HL-60 (cell line): ENCODE measurements at places on chromosomes 1 and 21.

DNA sequence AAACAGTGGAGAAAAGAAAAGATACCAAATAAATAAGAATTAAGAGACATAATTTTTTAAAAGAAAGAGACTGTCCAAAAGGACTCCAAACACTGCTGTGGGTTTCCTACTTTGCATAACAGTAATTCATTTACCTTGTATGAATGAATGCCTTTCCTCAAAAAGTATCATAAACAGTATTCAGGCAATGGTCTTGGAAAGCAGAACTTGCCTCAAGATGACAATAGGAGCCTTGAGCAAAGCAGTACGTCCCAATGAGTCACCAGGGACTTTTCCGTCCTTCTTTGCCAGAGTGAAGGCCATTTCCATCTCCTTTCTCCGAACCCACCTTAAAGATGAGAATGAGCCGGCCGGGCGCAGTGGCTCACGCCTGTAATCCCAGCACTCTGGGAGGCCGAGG is 186.4 kb downstream of the ZBTB18 start:
- no peak for DNase-seq

DNA sequence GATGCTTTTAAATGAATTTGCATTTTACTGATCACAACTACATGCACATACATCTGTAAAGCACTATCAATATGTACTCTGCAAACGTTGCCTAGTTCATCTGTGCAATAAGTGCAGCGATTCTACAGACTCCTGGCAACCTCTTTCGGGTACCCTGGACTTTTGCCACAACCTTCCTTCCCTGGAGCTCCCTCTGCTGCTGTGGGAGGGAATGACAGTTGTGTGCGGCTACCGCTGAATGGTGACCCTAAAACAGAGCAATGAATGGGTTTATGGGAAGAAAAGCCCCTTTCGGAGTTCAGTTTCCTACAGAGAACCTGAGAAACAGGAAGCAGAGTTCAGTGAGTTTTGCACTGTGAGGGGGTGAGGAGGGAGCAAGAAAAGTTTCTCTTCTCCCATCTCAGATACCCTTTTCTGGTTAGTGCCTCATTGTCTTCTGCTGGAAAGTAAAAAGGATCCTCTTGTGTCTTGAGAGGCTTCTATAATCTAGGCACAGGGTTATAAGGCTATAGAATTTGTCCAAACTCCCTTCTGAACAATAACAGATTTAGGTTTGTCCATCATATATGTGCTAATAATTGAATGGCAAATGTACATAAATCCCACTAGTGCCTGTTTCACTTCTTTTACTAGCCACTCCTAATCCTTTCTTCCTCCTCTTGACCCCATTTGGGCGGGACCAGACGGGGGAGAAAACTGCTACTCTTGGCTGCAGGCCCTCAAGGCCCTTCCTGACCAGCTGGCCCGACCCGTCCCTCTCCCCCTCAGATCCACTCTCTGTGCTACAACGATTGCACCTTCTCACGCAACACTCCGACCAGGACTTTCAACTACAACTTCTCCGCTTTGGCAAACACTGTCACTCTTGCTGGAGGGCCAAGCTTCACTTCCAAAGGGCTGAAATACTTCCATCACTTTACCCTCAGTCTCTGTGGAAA is 19.8 kb upstream of the SARS1 start:
- peak; percentile 68 for DNase-seq

DNA sequence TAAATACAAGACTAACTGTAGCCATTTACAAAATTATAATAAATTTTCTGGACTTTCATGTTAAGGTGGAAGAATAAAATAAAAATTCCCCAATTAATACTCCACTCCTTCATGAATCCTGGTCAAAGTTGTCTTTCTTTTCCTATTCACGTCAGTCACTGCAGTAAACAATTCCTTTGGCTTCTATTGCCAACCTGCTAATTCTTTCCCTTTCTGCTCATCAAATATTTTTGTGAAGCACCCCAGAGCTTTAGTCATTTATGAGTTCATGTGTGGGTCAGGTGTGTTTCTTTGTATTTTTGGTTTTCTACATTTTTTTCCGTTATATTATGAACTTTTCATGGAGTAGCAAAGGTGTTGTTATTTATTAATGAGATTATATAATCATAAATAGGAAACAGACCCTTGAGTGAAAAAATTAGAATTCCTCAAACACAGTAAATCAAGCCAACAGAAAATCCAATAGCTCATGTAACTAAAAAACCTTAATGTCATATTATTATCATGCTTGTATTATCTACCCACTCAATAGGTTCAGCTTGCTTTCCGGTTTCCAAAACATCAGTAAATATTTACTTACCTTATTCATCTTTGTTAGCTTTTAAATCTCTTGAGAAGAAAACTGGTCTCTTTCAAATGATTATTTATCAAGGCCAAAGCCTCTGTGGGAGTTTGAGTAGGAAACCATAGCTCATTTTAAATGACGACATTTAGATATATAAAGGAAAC is 29.6 kb upstream of the PLA2G4A start:
- DNase-seq: no peak

GRCh38 chr1:240496941-240497340 is 115.0 kb downstream of the GREM2 start:
- DNase-seq: no peak

DNA sequence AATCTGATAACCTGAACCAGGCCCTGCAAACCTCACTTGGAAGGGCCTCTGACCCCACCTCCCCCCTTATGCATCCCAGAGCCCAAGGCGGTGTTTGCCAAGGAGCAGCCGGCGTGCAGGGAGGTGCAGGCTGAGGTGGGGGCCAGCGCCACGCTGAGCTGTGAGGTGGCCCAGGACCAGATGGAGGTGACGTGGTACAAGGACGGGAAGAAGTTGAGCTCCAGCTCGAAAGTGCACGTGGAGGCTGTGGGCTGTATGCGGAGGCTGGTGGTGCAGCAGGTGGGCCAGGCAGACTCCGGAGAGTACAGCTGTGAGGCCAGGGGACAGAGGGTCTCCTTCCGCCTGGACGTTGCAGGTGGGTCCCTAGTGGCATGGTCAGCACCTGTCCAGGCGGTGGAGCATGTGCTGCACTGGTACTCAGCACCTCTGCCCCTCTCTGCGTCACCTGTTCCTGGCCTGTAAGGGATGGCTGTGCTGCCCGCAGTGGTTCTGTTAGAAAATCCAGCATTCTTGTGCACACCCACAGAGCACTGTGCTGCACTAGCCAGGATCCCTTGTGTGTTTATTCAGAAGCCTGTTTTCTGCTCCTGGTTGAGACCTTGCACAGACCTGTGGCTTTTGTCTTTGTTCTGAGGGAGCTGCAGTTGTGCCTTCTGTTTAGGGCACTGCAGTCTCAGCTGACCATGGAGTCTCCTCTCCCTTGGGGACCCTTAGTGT is 11.6 kb downstream of the OBSCN start:
- no peak for DNase-seq

- DNase-seq: no peak
Observed at GRCh38 chr1:83086346-83086745, 912.6 kb downstream of the TTLL7 start.

GRCh38 chr1:246147524-246148461 is 359.3 kb downstream of the SMYD3 start:
- no peak for DNase-seq

DNA sequence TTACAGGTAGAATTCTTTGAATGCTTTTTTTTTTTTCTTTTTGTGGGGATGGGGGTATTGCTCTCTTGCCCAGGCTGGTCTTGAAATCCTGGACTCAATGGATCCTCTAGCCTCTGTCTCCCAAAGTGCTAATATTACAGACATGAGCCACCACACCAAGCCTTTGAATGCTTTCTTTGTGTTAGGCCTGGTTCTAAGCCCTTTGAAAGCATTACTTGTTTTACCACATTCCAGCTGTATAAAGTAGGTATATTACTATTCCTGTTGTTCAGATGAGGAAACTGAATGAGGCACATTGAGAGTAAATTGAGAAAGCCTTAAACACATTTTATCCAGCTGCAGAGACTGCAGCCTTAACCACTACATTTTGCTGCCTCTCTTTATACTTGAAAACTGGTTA is 841.8 kb upstream of the ADGRL4 start:
- DNase-seq: no peak

DNA sequence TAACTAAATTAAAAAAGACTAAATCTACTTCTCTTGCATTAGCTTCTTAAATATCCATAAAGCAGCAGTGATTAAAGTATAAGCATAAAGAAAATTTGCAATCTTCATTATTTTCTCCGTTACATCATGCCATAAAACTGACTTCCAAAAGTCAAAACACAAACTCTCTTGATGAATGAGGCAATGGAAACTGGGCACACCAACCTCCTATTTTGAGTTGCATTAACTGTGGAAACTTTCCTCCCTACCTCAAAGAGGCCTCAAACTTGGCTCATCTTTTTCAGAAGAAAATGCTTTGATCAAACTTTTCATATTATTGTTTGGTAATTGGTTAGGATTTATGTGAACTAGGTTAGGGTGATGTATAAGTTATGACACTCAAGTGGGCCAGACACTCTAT is 4.1 kb upstream of the BTG3 start:
- no peak for DNase-seq

DNA sequence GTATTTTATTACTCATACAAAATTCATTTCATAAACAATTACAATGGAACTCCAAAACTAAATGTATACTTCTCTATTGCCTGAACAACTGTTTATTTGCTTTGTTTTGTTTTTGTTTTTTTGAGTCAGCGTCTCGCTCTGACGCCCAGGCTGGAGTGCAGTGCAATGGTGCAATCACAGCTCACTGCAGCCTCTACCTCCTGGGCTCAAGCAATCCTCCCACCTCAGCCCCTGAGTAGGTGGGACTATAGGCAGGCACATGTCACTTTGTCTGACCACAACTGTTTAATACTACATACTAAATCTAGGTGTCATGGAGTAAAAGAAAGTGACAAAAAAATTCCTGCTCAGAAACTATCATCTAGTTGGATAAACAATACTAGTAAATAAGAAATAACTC is 49.3 kb downstream of the RAB3GAP2 start:
- no peak for DNase-seq

DNA sequence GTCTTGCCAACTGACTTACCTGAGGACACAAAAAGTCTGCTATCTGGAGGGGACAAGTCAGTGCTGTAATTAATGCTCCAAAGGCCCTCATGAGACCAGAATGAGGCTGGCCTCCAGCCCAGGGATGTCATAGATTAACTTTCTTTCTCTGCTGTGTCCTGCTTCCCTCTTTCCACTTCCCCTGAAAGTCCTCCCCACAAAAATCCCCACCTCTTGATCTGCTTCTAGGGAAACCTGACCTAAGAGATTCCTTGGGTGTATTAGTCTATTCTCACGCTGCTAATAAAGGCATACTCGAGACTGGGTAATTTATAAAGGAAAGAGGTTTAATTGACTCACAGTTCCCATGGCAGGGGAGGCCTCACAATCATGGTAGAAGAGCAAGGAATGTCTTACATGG is 39.2 kb downstream of the RUNX3 start:
- no peak for DNase-seq

- DNase-seq: no peak
Observed at GRCh38 chr1:237877631-237878030, 13.1 kb downstream of the ZP4 start.

GRCh38 chr1:170874671-170875070 is 60.7 kb upstream of the MROH9 start:
- no peak for DNase-seq

DNA sequence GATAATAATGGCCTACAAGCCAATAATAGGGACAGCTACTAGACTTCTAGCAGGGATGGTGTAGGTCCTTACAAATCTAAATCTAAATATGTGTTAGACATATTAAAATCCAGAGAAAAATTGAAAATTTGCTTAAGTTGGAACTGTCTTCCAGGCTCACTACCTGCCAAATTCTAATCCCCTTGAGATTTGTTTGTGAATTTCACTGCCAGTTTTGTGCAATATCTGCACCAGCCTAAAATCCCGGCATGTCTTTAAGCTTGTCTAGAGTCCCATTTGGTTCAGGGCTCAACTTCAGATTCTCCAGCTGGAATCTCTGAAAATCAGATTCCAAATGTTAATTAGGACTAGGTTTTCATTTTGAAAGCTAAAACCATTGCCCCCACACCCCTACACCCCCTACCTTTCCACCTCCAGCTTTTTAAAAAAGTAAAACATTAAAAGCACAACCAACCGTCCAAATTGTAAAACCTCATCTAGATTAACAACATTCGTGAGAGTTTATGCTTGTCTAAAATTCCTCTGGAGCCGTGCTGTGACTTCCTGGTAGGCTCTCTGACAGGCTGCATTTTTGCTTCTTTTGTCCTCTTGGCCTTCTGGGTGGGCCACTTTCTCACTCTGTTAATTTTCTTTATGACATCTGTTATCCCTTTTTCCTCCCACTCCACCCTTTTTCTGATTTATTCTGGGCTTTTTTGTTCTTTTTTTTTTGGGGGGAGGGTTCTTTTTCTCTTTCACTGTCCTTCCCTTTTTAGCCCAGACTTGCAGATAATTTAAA is 348.7 kb downstream of the PAPPA2 start:
- no peak for DNase-seq

DNA sequence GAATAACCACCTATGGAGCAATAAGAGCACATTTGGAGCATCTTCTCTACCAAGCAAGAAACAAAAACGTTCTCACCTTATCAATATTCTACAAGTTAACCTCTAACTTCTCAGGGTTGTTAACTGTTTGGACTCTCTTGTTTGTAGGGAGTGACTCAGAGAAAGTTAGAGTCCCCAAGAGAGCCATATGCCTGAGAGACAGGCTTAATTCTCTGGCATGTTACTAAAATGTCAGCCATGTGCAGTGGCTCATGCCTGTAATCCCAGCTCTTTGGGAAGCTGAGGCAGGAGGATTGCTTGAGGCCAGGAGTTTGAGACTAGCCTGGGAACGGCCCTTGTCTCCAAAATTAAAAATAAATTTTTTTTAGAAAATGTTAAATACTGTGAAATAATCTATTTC is 4.2 kb upstream of the HENMT1 start:
- no peak for DNase-seq

DNA sequence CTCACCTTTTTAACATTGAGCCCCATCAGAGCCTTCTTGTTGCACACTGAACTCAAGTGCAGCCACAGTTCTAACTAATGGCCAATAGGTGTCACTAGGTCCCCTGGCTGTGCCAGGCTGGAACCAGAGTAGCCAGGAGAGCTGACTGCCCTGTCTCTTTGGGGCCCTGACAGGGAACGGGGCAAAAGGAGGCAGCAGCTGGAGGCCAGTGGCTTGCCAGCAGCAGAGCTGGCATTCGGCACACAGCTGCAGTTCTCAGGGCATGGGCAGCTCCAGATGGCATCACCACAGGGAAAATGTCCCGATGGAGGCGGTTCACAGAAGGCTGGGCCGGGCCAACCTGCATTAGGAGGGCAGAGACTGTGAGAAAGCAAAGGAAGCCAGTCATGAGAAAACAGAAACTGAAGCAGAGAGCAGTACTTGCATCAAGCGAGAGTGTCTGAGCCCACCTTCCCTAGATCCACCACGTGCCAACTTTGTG is 188.6 kb downstream of the FCRL5 start:
- no peak for DNase-seq
